ENCODE measurements at places on chromosomes 6 and 20.

DNA sequence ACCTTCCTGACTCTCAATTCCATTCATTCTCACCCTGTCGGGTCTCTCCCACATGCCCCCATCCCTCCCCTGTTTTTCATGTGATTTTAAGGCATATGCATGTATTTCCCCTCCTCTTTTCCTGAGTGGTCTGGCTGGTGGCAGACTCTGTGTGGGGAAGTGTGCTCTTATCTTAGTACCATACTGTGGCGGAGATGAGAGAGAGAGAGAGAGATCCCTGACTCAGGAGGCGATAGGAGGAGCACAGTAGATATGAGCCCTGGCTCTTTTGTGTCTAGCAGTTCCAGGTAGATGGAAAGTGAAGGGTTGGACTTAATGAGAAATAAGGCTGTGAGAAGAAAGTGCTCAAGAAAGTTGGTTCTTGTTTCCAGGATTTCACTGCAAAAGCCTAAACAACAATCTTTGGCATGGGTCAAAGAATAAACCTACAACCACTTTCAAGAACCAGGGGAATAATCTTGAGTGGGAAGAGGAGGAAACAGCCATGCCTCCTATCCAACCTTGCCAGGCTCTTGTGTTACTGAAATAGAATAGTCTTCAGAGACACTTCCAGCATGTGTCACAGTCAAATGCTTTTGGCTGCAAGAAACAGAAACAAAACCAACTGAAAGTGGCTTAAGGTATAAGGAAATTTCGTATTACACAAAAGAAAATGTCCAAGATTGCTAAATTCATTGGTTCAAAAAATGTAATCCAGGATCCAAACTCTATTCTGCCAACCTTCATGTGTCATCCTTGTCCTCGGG lies 123.8 kb upstream of the MYLIP start:
- no peak for DNase-seq

- peak; percentile 53 for DNase-seq
Measured at GRCh38 chr6:82878812-82879211, 186.8 kb downstream of the UBE3D start.

DNA sequence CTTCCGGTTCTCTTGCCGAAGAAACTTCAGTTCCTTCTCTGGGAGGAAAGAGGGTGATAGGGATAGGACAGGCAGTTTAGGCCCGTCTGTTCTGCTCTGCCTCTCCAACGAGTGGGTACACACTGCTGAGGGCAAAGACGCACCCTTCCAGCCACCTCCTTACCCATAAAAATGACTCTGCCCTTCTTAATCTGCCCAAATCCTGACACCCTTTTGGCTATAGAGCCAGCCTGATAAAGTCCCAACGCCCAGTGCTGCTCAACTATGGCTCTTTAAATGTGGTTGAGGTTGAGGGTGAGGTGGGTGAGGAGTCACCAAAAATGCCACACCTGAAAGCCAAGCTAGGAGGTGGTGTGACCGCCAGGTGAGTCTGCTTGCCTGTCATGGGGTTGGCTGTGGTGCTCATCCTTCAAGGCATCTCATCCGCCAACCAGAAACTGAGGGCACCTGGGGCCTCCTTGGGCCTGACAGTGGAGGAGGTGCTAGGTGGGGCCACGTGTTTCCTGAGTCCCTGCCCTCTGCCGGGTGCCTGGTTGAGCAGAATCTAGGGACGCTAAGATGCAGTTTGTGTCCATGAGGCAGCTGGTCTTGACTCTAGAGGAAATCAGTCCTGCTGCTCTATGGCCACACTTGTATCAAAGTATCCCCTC lies 16.3 kb downstream of the CCDC167 start:
- no peak for DNase-seq

DNA sequence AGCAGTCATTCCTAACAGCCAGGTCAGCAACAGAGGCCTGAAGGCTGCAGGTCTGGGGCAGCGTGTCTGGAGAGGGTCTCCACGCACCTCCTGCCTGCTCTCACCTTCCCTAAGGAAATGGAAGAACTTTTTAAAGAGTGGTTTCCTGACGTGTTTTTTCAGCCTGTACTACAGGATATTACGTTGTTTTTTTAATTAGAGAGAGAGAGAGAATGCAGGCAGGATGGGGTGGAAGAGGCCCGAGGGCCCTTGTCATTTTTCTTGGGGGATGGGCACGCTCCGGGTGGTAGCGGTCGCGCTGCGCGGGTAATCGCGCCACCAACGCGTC lies 2.1 kb downstream of the DLL1 start:
- no peak for DNase-seq

- no peak for DNase-seq
Measured at GRCh38 chr6:156617941-156618340, 159.2 kb upstream of the ARID1B start.

- DNase-seq, result no peak
Measured at GRCh38 chr6:138389551-138389950, 11.8 kb downstream of the SMIM28 start.

- peak; percentile 78 for DNase-seq
Measured at GRCh38 chr6:33787346-33787953, 1.5 kb downstream of the LEMD2 start.

DNA sequence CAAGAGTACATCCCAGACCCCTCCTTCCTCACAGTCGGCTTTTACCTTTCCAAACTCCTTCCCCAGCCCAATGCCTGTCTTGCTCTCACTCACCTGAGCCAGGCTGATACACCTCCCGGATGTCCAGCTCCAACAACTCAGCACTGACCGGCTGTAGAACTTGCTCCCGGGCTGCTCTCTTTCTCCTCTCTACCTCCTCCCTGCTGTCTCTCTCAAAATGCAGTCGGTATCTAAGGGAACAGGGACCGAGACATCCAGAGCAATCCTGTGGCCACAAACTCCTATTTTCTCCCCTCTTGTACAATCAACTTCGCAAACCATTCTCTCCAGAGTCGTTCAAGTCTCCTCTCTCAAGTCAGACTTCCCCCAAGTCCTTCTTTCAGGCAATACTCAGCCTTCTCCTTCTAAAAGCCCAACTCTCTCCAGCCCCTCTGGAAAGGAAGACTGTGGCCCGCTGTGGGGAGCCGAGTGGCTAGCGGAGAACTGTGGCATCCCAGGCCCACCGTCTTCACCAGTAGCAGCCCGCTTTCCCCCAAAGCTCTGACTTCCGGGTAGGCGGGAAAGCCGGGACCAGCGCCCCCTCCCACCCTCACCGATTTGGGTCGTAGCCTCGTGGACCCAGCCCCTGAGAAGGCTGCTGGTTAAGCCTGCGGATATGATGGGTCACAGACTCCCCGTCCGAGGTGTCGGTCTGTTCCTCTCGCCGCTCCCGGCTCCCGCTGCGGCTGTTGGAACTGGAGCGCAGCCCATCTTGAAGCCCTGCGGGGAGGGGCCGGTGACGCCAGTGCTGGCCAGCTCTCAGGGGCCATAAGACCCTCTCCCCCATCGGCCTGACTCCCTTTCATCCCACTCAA lies 1.1 kb downstream of the GNL1 start:
- DNase-seq, result peak; percentile 43

DNA sequence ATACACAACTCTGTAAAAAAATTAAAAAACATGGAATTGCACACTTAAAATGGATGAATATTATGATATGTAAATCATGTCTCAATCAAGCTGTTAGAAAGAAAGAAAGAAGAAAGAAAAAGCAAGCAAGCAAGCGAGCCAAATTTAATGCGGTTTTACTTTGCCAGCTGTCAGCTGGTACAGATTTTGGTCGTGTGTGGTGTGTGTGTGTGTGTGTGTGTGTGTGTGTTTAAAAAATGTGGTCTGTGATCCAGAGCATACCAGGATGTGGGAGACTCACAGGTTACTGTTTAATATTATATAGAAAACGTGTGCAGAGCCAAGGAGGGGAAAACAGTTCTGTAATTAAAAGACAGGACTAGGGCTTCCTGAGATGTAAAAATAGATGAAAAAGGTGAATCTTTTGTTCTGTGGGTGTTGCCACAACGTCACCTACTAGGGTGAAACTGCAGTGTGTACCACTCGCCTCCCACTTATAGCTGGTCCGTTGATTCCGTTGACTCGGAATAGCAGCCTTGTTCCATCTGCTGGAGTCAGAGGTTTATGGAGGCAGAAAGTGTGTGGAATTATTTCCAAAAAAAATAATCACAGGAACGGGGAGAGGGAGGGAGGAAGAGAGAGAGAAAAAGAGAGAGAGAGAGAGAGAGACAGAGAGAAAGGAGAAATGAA lies 197.7 kb downstream of the BCAS1 start:
- peak; percentile 41 for DNase-seq

DNA sequence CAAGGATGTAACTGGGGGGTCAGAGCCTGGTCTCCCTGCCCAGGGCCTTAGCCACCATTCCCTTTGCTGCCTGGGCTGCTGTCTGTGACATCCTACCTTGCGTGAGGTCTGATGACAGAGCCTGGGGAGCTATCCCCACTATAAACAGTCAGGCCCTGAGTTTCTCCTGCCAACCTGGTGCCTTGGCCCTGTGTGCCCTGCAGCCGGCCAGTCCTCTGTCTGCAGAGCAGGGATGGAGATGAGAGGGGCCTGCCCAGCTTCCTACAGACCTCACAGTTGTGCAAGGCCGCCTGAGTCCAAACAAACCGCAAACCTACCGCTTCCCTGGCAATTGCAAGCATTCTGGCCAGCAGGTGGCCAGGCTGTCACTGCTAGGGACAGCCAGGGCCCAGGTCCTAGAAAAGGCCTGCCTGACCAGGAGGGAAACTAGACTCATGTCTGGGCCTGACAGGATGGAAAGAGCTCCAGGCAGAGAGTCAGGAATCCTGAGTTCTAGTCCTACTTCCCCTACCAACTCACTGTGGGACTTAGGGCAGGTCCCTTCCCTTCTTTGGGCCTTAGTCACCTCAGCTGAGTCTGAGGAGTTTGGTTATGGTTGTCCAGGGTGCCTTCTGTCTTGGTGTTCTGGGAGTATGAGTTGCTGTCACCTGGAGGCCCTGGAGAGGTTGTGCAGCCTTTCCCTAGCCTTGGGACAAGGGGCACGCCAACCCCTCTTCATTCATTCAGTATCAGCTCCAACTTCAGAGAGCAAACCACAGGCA lies 86.2 kb downstream of the VEGFA start:
- DNase-seq, result peak; percentile 55

- DNase-seq, result no peak
Measured at GRCh38 chr20:50817776-50818172, 22.9 kb downstream of the BCAS4 start.

GRCh38 chr6:43629505-43630300 lies 639 bp upstream of the GTPBP2 start:
- DNase-seq, result peak; percentile 98

DNA sequence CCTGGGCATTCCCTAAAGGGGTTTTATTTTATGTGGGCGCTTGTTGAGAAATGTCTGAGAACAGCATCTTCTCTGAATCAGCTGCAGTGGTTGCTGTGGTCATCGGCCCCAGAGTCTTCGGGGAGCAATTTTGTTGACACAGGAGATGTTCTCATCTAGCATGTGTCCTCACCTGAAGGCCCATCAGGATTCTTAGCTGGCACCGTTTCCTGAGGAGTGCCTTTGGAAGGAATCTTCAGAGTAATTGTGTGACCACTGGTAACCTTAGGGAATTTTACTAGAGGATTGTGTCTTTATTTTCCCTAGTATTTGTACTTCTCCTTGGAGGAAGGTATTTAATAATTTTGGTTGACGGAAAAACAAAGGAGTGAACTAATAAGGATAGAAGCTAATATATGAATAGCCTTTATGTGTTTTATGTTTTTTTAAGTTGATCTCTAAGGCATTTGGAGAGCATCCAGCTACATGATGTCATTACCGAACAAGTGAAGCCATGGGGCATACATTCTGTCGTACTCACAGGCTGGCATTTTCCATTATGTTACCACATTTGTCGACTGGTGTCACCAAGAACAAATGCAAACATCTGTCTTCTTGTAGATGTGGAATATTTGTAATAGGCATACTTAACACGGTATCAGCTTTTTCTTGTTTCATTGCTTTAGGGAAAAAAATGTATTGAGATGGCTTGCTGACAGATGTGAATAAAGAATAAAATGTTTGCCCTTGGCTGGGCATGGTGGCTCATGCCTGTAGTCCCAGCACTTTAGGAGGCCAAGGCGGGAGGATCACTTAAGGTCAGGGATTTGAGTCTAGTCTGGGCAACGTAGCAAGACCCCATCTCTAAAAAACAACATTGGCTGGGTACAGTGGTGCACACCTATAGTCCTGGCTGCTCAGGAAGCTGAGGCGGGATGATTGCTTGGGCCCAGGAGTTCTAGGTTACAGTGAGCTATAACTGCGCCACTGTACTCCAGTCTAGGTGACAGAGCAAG lies 41.9 kb downstream of the TULP4 start:
- DNase-seq, result peak; percentile 51

DNA sequence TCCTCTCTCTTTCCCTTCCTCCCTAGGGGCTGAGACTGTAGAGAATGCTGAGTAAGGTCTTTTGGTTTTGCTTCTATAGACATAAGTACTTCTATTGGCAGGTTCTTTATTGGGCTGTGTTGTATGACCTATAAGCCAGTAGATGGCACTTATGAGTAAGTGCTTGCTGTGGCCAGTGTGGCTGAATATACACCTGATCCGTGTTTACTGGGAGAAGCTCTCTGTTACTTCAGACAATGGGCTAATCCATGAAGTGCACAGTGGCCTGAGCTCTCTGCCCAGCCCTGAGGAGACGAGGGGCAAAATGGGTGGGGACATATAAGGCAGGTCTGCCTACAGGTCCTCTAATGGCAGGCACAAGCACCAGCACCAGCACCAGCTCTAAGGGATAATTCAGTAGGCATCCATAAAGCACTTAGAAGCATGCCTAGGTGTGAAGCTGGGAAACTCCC lies 610.3 kb downstream of the RNF144B start:
- DNase-seq, result peak; percentile 46

- DNase-seq, result peak; percentile 11
Measured at GRCh38 chr20:43563429-43563828, 4.6 kb downstream of the SGK2 start.

DNA sequence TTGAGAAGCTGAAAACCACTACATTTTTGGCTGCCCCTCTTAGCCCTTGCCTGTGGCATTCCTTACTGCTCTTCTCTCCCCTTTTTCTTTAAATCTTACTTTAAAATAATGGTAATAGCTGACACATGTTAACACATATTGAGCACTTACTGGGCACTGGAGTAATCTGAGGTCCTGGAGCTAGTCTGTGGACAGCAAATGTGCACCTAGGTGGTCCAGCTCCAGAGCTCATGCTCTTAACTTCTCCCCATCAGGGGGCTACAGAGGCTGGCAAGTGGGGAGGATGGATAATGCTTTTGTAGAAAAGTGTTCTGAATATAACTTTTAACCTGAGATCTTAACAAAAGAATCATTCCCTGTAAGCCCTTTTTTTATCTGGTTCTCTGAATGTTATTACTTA lies 74.8 kb downstream of the ADGRB3 start:
- no peak for DNase-seq

DNA sequence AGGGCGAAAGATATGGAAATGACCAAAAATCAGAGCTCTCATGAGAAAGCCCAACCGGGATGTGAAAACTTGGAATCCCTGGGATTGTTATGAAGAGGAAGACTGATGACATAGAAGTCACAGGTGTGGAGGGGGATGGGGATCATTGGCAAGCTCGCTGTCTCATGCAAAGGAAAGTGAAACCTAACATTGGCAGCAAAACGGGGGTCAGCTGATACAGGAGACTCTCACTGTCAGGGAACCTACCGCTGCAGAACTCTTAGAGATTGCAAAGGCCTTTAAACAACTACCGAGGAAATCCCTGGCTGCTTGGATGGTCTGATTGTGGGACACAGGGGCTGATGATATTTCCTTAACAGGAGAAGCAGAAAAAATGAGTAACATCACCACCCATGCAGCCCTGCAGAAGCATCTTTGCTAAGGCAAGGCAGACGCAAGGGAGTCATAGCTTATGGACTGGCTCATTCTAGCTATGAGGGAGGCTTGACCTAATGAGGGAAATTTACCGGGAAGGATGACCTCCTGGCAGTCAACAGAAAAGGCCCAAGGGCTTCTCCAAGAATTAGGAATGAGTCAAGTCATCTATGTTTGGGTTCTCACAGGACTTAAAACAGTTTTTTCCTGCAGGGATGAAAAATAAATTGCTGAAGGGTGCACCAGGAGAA lies 7.0 kb downstream of the MUC21 start:
- DNase-seq, result peak; percentile 46

Measured in EH (cell line).